ENCODE measurements at places on chromosomes 5 and 9.
A peak's percentile ranks its signal among the peaks of the same experiment; 100 is the strongest.

- peak; percentile 88 for DNase-seq
These were observed 16.8 kb upstream of the NSD1 start for GRCh38 chr5:177116631-177117373.

- DNase-seq: no peak
These were observed 139.6 kb downstream of the ARSB start for GRCh38 chr5:78845470-78845869.

GRCh38 chr9:93131599-93132286, 2.3 kb downstream of the NINJ1 start:
- no peak for DNase-seq

GRCh38 chr9:128243215-128244018, 32.4 kb downstream of the GOLGA2 start:
- DNase-seq: no peak

DNA sequence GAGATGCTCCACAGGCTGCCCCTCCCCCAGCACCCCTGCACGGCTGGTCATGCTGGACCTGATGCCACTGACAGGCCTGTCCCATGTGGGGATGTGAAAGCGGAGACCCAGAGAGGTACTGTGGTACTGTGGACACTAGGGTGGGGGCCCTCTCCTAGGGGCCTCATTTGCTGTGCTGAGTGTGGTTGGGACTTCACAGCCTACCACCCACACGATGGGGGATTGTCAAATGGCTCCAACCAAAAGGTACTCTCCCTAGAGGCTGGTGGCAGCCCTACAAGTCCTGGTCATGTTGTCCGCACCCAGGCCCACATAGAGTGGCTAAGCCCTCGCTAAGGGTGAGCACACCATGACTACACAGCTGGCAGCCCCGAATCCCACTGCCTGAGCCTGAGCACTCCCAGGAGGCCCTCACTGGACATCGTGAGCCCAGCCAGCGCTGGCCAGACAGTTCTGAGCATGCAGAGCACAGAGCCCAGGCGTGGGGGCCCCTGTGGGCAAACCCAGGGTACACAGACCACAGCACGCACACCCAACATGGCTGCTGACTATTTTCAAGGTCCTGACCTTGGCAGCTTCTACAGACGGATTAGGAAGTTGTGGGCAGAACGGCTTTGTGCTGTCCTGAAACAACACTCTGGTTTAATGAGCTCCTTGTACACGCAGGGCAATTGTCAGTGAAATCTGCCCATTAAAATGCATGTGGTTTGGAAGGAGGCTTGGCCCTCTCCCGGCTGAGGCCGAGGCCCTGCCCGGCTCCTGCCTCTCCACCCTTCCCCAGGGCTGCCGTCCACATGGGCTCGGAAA, 214.1 kb downstream of the HSPA4 start:
- DNase-seq: no peak

- DNase-seq: no peak
These were observed 6.7 kb upstream of the TMEM141 start for GRCh38 chr9:136784249-136784996.
